H7 (cell line): ENCODE measurements at places on chromosomes 6 and 20.

DNA sequence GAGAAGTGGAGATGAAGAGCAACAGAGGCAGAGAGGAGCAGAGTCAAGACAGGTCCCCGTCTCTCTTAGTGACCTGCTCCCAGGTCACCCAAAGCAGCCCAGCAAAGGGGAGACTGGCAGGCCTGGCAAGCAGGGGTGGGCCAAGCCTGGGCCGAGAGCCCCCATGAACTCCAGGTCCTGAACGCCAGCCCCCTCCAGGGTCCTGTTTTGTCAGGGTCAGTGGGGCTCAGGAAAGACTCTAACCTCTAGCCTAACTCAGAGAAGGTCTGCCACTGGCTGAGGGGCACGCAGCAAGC lies 1.2 kb downstream of the NECAB3 start:
- no peak for DNase-seq

DNA sequence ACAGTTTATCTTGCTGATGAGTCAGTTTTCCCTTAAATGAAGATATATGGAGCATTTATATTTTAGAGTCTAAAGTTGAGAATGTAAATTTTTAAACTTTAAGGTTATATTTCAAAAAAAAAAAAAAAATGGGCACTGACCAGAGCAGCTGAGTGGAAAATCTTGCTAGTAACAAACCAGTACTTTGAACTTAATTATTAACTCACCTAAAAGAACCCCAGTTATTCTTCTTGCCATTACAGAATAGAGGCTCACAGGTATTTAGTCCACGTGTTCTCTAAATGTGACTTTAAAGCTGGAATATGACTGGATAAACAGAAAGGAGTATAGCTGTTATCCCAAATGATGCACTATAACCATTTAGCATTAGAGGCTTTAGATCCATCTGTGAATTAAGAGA lies 178.4 kb downstream of the COL9A1 start:
- no peak for DNase-seq

GRCh38 chr20:20276811-20277530 lies 90.9 kb upstream of the INSM1 start:
- no peak for DNase-seq

DNA sequence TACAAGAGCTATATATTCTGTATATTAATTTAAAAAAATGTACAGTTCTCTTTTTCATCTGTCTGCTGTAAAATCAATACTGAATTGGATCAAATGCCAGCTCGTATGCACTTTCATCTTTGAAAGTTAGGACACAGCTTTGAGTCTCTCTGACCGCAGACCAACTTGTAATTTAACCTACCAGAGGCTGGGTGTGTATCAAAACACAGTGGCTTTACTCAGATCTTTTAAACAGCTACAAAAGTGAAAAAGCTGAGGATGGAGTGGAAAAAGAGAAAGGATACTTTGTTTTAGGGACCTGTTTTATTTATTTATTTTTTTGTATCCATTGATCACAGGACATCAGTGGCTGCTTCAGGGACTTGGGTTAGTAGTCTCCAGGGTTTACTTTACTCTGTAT lies 44.1 kb downstream of the KIAA0408 start:
- DNase-seq, result no peak

- DNase-seq, result no peak
Observed at GRCh38 chr20:33443006-33443511, 504 bp downstream of the SNTA1 start.
